NCI-H1436 (cell line): ENCODE measurements at places on chromosomes 12 and 14.

GRCh38 chr12:26704684-26705460, 128.1 kb downstream of the ITPR2 start:
- DNase-seq, result no peak

DNA sequence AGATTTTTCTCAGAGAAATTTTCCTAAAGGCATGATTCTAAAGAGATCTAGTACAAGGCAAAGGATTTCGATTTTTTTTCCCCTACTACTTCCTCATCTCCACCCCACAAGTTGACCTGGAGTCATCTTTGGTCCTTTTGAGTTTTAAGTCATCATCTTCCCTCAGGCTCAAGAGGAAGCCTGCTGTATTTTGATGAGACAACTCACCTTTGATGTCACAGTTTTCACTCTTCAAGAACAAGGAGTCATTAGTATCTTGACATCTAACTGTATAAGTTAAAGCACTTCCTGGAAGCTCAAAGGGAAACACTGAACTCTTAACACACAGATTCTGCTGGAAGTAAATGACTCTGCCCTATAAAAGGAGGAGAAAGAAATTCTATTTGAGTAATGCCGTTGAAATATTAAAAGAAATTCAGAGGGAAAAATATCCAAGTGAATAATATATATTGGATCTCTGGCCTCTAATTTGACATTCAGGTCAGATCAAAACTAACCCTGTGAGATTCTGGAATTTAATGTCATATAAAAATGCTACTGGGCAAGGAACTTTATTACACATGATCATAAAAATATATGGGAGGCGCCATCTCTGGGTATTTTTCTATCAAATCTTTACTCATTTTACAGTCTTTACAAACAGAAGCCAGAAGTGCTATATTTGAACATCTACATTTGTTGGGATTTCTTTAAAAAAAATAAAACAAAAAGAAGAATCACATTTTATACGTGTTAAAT, 435.0 kb downstream of the NRXN3 start:
- DNase-seq, result no peak

DNA sequence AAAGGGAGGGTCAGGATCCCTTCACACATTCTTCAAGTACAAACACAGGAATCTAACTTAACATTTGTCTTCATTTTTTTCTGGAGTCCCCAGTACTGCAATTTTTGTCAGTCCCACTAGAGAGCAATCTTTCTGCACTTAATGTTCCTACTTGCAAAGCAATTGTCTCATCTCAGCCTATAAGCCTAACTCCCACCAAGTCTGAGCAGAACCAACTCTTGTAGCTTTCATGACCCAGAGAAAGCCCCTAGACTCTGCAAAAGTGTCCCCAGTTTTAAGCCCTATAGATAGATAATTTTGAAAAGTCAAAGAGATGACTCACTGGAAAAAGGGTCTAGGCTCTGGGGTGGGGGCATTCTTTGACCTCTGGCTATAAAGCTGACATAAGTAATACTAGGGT, 1.8 kb upstream of the ZBTB39 start:
- DNase-seq, result peak; percentile 52

DNA sequence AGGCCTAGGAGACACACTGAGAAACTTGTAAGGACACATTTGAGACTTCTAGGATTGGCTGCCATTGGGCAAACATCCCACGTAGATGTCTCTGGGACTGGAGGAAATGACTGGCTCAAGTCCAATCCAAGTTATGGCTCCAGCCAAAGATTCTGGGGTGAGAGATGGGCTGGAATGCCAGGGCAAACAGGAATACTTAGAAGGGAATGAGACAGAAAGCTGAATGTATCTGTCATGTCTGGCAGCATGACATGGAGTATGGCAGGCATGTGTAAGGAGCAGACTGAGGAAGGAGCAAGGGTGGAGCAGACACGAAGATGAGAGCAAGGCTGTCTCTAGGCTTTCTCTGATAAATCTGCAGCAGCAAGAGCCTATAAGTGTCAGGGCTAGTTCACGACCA, 209.2 kb downstream of the PHLDA1 start:
- no peak for DNase-seq

DNA sequence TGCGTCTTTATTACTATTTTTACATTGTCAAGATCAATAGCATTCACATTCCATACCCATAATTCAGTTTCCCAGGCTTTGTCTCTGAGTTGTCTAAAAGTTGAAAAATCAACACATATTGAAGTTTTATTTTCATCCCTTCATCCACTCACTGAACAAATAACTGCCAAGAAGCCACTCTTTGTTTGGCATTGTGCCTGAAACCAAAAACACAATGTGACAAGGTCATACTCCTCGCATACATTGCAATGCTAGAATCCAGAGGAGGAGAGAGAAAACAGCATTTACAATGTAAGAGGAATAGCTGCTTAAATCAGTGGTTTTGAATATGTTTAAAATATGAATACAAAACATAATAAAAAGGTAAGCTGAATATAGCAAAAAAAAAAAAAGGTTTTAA, 71.8 kb downstream of the CCDC60 start:
- no peak for DNase-seq

- DNase-seq, result no peak
Measured at GRCh38 chr12:97398704-97399103, 63.9 kb upstream of the RMST start.

DNA sequence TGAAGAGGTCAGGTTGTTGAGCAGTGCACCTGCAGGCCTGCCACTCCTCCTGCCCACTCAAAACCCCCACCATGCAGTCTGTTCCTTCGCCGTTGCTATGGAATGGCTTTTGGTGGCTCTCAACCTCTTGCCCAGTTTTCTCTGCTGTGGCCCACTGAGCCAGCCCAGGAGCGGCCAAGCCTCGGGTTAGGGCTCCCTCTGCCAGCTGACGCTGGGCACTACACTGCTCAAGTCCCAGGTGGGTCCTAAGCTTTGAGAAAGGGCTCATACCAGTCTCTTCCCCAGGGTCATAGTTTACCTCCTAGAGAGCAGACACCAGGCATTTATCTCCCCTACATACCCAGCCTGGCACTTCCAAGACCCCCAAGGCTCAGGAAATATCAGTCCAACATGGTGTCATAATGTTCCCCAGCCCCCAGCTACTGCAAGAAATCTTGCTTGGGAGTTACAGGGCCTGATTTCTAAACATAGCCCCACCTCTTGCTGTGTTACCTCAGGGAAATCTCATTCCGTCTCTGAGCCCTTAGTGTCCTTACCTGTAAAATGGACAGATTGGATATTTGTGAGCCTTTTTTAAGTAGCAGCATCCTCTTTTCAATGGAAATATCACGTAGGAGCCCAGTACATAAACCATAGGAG, 59.4 kb downstream of the TSPAN11 start:
- DNase-seq, result peak; percentile 30

GRCh38 chr12:13981296-13981962, at the start of gene GRIN2B:
TSS of gene GRIN2B (minus strand) at chr12:13981602. CDS start at chr12:13866208, 115,394 bp downstream.
- DNase-seq, result no peak

- DNase-seq, result no peak
Measured at GRCh38 chr14:53683229-53683628, 273.4 kb downstream of the BMP4 start.
